ENCODE measurements at places on chromosomes 6 and 20.

DNA sequence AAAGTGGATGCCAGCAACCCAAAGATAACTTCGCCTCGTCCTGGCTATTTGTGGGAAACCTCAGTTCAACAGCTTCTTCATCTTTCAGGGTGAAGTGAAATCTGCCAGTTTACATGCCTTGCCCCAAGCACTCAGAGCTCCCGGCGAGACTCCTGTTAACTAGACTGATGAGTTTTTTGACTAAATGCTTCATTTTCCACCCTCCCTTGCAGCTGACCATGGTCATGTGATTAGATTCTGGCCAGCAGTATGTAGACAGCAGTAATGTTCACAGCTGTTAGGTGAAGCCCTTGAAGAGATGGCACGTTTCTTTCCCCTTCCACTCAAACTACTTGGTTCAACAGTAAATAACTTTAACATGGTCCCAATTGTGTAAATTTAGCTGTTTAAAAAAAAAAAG lies 718.8 kb upstream of the FLRT3 start:
- no peak for DNase-seq

DNA sequence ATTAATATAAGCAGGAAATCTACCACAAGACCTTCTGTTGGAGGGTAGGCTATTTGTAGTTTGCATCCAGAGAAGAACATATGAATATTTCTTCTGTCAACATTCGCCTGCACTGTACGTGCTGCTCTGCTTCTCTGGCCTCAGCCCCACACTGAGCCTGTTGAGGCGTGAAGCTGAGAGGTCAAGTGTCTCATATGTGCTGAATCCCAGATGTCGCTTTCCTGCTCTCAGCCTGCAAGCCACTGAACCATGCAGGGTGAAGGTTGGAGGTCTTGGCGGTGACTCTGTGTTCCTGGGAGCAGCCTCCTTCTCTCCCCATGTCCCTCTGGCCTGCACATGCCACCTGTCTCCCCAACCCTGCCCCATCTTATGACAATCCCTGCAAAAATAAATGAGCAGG lies 83.6 kb downstream of the TMEM170B start:
- DNase-seq: no peak

DNA sequence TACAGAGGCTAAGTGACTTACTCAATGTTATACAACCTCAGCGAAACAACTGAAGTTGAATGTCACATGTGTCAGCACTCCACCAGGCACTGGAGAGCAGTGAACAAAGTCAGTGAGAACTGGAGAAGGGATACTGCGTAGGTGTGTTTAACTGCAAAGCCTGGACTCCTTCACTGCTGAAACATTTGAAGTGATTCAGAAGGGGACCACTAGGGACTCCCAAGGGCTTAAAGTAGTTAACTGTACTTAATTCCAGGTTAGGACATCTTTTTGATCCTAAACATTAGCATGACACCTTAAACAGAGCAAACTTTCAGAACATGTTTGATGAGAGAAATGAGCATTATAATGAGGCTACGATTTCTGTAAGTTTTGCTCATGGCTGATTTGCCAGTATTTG lies 45.0 kb upstream of the ZBTB24 start:
- no peak for DNase-seq

GRCh38 chr6:51077821-51078518 lies 259.3 kb downstream of the TFAP2B start:
- no peak for DNase-seq

- no peak for DNase-seq
Measured at GRCh38 chr6:98230250-98230649, 604.1 kb upstream of the POU3F2 start.
